ENCODE measurements at places on chromosomes 4 and X. TPM values are rescaled to one million over a fixed set of nuclear protein-coding genes. Genes with fewer than 3 reads are reported as not detected.

Gene ZNF718
- 6.8 TPM for polyA plus RNA-seq

Gene NMU
- polyA plus RNA-seq: 0.58 TPM

Gene GPR50
- polyA plus RNA-seq: not detected

Gene P2RY10
- polyA plus RNA-seq: 0.46 TPM

Gene PDGFC
- 13.8 TPM for polyA plus RNA-seq
